Germinal center (tissue), 1 donor: ENCODE measurements at places on chromosomes 7 and 10.

GRCh38 chr7:101882005-101882421 is 64.6 kb downstream of the CUX1 start:
- no peak for DNase-seq

DNA sequence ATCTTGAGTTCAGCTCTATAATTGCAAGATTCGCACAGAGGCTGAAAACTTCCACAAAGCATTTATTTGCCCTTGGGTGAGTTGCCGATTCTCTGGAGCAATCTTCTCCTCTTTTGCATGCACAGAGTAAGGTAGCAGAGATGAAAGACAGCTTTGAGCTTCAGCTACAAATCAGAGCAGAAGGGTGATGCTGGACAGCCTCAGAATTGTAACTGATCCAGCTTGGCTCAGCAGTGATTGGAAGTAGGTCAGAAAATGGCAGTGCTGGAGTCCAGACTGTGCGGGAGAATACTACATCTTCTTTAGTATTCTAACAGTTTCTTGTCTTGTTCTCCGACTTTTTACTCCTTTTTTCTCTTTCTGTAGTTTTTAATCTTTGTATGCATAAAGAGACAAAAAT is 55.4 kb upstream of the CDC14C start:
- DNase-seq = no peak

- no peak for DNase-seq
Measured at GRCh38 chr10:55870186-55870585, 490.9 kb downstream of the ZWINT start.

GRCh38 chr10:71719042-71719441 is 536 bp downstream of the C10orf105 start:
- DNase-seq = no peak

DNA sequence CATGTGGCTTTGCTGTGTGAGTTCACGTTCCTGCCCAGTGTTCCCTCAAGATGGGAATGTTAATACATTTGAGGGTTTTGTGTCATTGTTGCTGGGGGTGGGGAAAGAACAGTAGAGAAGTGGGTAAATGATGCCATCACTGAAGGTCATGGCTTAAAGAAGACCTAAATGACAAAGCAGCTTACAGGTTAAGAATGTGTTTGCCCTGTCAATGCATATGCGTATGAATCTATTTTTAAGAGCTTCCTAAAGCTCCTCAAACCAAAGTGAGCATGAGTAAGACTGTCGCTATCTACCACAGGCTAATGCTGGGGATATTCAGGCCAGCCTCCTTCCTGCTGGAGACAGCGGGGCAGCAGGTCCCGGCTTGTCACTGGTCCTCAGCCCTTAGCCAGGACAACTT is 162.9 kb downstream of the CREB5 start:
- DNase-seq = no peak

- no peak for DNase-seq
Measured at GRCh38 chr7:97011536-97012364, 6.4 kb downstream of the DLX6 start.

GRCh38 chr10:119980956-119981750 is 88.6 kb downstream of the SEC23IP start:
- DNase-seq = no peak

DNA sequence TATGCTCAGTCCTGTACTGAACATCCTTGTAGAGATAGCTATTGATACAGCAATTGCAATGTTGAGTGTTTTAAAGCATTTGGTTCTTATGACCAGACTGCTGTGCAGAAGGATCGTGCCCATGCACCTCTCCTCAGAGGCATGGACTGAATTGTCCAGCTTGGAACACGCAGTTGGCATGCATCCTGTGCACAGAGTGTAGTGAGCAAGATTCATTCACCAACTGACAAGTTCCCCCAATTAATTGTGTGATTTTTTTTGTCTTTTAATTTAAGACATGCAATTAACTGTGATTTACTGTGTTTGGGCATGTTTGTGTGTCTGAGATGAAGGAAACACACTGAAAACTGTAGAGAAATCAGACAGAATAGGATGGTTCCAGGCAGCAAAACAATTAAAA is 323.7 kb downstream of the CDK14 start:
- DNase-seq = no peak

DNA sequence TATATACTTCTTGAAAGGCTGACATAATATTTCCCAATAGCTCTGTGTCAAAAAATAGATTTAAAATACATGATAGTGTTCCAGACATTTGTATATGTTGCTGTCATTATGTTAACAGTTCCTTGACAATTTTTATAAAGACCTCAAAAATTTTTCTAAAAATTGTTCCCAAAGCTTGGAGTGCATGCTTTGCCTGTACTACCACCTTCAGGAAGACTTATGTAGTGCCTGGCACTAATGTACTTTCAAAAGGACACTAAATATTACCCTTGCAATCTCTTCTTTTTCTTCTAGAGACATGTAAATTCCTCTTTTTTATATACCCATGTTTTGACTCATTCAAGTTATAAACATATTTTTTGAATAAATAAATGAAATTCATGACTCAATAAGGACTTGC is 48.0 kb upstream of the SP8 start:
- DNase-seq = no peak
